ENCODE measurements at places on chromosomes 13 and 19.

DNA sequence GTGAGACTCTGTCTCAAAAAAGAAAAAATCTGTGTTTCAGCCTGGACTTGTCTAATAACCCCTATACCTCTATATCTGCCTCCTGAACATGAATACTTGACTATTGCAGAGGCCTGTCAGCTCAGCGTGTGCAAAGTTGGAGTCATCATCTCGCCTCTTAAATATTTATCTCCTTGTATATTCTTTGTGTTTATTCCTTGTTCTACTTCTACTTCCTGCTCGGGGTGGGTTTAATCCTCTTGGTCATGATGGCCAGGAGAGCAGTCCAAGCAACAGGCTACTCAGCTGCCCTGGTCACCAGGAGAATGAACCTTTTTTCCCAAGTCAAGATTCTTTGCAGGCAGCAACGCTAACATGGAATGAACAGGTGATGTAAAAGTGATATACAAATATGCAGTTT lies 119.1 kb downstream of the PCCA start:
- no peak for DNase-seq

DNA sequence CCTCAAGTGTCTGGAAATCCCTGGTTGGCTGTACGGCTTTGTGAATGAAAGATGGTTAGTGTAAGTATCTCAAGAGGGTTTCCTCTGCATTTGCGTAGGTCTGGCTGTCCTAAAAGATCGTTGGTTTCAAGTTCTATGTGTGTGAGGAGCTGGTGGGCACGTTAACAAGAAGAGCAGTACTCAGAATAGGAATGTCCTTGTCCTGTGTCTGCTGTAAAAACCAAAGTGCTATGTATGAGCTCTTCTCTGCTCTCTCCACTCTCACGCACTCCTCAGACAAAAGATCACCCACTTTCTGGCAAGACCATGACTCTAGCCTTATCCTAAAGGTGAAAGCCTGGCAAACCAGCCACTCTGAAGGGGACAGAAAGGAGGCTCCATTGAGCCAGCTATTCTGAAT lies 39.1 kb downstream of the USP12 start:
- no peak for DNase-seq

GRCh38 chr13:73429701-73430100 lies 370.9 kb downstream of the KLF5 start:
- DNase-seq, result no peak

- no peak for DNase-seq
Measured at GRCh38 chr13:113838711-113839201, 25.1 kb downstream of the GAS6 start.

DNA sequence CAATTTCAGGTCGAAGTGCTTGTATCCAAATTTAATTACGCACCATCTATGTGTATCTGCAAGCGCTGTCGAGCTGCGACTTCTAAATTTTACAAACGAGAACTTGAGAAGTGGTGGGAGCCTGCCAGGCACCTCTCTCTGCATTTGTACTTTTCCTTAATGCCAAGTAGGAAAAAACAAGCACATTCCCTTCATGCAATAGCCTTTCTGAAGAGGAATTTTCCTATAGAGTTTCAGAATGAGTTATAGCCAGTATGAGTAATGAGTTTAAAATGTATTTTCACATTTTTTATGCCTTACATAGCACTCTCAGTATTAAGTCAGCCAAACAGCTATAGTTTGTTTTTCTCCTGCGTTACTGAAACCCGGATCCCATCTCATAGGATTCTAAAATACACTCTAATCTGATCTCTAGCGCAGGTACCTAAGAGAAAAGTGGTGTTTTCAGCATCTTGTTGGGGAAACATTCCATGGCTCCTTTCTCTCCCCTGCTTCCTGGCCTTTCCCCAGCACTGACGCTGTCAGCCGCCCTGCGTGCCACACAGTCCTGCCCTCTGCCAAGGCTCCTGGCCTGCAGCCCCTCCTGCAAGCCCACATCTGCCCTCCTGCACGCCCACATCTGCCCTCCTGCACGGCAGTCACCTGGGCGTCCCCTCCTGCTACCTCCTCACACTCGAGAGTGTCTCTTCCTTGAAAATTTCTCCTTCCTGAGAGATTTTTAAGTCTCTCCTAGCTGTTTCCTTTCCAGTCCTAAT lies 526.9 kb downstream of the MYO16 start:
- no peak for DNase-seq
